ENCODE measurements at places on chromosomes 5 and 9.
A peak's percentile ranks its signal among the peaks of the same experiment; 100 is the strongest.

DNA sequence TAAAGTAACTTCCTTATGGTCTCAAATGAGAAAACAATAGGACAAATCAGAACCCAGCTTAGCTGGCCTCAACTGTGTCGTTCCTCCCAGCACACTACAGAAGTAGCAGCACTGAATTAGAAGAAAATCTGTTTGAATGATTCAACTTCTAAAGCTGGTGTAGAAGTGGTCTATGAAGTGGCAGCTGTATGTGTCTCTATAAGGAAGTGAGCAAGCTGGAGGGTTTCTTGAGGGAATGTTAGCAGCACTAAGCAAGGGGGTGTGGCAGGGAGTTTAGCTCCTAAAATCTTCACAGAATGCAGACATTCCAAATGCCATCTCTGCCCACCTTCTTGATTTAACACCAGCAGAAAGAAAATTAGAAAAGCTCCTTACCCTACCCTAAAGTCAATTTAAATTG lies 4.1 kb downstream of the KLF9 start:
- peak; percentile 34 for DNase-seq

GRCh38 chr9:22053178-22053577 lies 44.1 kb upstream of the CDKN2B start:
- no peak for DNase-seq

- DNase-seq: no peak
These were observed 22.0 kb downstream of the MYO10 start for GRCh38 chr5:16914108-16914435.

- no peak for DNase-seq
These were observed 49.6 kb downstream of the LRSAM1 start for GRCh38 chr9:127500862-127501261.

GRCh38 chr9:81191222-81191621 lies 498.1 kb downstream of the TLE1 start:
- DNase-seq: no peak

DNA sequence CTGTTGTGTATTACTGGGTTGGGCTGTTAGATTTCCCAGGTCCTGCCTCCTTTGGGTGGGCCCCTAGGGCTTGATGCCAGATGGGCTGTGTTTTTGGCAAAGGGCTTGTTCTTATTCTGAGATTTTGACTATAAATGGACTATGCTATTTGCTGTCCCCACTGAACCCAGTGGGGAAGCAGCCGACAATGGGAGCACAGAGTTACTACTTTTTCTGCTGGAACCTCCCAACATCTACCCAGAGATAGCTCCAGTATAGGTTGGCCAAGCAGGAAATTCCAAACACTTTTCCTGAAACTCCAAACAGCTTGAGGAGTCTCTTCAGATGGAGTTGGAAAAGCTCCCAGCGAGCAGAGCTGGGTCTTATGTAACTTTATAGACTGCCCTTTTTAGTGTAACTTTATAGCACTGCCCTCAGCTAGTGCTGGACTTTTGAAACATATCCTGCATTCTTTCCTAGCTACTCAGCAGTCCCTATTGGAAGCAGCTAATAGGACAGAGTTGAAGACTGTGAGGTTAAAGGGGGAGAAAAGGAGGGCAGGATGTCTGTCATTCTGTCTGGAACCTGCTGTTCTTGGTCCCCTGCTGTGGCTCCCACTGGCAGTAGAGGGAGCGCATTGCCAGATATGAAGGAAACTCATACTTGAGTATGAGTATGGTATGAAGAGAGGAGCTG lies 21.0 kb downstream of the RUSC2 start:
- DNase-seq: peak; percentile 85

GRCh38 chr9:117796681-117797080 lies 92.5 kb downstream of the TLR4 start:
- no peak for DNase-seq

DNA sequence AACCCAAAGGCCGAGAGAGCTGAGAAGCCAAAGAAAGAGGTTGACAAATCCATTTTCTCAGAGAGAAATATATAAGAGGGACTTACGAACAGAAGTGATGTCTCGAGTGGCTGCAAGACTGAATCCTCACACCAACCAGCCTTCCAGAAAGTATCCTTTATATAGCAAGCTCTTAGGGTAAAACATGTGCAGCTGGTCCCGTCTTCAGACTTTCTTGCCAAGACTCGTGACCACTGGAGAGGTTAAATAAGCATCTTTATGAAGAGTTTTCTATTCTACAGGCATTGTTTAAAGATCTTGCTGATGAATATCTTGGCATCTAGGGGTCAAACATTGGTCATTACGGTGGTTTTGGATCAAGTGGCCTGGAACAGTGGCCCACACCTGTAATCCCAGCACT lies 16.9 kb upstream of the SLC22A4 start:
- no peak for DNase-seq

- no peak for DNase-seq
These were observed 20.7 kb downstream of the SLIT3 start for GRCh38 chr5:169280286-169280685.

DNA sequence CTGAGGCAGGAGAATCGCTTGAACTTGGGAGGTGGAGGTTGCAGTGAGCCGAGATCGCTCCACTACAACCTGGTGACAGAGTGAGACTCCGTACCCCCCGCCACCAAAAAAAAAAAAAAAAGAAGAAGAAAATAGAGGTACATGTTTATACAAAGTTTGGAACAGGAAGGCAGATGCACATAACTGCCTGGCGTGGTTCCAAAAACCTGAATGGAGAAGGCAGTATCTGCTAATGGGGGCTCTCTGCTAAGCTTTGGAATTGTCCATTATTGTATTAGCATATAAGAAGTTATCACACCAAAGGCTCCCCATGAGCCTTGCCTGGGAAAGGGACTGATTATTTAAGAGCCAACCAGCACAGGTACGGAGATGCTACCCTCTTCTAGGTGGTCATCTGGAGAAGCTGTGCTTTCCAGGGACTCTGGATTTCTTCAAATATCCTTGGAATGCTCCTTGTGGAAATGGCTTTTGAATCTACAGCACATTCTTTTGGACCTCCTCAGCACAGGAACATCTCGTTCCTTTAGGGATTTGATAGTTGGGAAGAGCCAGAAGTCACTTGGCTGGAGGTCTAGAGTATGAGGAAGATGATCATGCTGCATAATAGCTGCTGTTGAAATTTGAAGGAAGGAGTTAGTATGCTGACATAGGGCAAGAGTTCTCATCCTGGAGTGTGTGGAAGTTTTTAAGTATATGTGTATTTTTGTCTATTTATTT lies 42.5 kb upstream of the ABCA1 start:
- DNase-seq: no peak

DNA sequence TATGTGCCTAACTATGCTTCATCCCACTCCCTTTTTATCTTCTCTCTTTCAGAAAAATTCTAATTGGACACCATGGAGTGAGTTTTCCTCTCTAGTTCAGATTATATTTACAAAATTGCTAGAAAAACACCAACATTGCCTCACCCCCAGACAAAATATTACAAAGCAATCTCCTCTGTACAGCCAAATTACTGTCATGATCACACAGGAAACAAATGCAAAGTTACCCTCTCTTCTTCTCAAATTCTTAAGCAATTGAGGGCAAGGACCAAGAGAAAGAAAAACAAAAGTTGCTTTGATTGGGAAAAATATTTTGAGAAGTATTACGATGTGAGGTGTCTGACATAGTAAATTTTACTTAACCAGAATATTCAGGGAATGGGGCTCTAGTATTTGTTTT lies 30.8 kb upstream of the ABCA1 start:
- no peak for DNase-seq
